Psoas muscle (tissue), 8 donors: ENCODE measurements at places on chromosomes 2 and 18. TPM values are rescaled to one million over a fixed set of nuclear protein-coding genes. Genes with fewer than 3 reads are reported as not detected.

DNA sequence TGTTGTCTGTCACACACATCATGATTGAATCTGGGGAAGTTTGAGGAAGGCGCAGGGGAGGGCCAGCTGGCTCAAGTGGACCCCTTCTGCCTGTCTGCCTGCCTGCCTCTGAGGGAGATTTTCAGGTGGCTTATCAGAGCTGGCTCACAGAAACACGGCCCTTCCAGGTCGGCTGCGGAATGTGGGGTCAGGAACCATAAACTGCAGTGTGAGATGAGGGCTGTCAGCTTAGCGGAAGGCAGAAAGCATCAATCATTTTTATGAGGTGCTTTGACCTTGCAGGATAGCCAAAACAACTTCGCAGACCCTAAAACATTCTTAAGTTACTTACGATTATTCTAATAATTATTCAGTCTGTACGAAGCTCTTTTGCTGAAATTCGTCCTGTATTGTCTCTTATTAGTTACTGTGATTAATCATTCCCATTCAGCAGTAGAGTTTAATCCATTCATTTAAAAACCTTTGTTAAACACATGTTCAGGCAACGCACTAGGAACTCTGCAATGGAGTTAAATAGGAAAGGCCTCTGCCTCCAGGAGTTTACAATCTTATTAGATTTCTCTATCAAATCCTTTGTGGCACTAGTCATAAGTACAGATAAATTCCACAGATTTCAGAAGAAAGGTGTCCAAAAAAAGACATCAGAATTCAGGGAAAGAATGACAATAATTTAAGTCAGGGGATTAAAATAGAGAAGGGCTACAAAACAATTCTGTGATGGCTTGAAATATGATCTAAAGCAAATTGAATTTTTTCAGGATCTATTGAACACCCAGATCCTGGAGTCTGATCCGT is 371.6 kb downstream of the HRH4 start:
- H3K4me1 ChIP-seq, result no peaks in the 10 kb centered on the region
- peaks cover 10% of the 10 kb centered on the region for H3K27me3 ChIP-seq
- DNase-seq, result no peak
- no peak overlapping the region for H3K4me3 ChIP-seq

GRCh38 chr2:43171789-43172188 is 54.6 kb downstream of the ZFP36L2 start:
- DNase-seq, result no peak
- peaks cover 7% of the 10 kb centered on the region for H3K4me1 ChIP-seq
- H3K36me3 ChIP-seq, result no peaks in the 10 kb centered on the region
- no peaks in the 10 kb centered on the region for H3K27me3 ChIP-seq

GRCh38 chr2:69581774-69582581 is 61.6 kb downstream of the AAK1 start:
- H3K4me1 ChIP-seq, result peaks cover 72% of the 10 kb centered on the region
- no peaks in the 10 kb centered on the region for H3K27me3 ChIP-seq
- peak overlapping the region; percentile 70 for H3K27ac ChIP-seq
- no peak for DNase-seq
- no peaks in the 10 kb centered on the region for H3K36me3 ChIP-seq

DNA sequence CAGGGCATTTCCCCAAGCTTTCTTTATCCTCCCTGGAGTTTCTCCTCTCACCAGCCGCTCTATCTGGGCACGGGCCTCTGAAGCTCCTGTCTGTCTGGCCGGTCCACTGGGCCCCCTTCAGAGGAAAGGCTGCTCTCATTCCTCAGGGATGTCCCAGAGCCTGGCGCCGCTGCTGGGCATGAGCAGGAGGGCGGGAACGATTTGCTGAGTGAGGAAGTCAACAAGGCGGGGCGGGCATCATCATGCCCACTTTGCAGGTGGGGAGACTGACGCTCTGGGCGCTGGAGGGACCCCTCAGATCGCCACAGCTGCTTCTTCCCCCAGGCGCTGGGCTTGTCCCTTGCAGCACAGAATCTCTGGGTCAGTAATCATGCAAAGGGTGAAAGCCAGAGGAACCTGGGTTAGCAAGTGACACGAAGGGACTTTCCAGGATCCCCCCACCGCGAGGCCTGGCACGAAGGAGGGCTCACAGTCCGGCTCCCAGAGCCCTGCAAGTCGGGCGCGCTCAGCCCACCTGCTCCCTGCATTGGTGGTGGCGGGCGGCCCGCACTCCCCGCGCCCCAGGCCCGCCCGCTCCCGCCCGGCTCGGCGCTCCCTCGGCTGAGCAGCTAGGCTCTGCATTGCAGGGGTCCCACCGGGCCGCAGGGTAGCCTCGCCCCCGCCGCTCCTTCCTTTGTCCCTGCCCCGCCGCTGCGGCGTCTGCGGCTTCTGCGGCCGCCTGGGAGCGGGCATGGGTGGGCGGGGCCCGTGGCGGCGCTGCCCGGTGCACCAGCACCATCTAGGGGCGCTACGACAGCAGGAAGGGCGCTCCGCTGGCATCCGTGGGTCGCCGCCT is 157.8 kb downstream of the CYRIA start:
- peak overlapping the region; percentile 65 for H3K4me3 ChIP-seq
- no peaks in the 10 kb centered on the region for H3K27me3 ChIP-seq
- DNase-seq, result peak; percentile 41
- H3K27ac ChIP-seq, result no peak overlapping the region
- H3K36me3 ChIP-seq, result no peaks in the 10 kb centered on the region

GRCh38 chr18:56637711-56638231 is 621 bp downstream of the TXNL1 start:
- peak overlapping the region; percentile 99 for H3K27ac ChIP-seq
- peak overlapping the region; percentile 98 for H3K4me3 ChIP-seq
- no peaks in the 10 kb centered on the region for H3K36me3 ChIP-seq
- no peak for DNase-seq
- peaks cover 32% of the 10 kb centered on the region for H3K4me1 ChIP-seq

DNA sequence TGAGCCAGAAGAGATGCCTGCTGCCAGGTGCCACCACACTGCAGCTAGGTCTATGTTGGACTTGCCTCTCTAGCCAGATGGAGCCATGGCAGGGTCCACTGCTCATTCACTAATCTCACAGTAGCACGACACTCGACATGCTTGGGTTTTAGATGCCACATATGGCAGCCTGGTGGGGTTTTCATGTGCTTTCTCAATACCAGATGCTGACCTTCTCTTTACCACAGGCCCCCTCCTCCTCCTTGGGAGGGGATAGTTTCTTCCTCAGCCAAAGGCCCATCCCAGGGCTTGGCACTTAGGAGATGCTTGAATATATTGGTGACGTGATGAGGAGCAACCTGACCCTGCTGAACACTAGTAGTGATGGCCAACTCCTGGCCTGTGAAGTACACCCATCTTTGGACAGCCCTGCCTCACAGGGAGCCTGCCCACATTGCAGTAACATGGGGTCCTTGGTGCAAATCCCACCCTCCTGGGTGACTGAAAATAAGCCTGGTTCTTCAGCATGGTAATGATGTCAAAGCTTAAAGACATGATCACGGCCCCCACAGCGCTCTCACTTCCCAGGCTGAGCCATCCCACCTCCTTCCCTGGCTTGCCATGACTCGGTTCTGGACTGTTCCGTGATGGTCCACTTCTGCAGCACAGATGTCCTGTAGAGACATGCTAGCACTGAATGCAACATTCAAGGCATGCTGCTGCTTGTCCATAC is 227.5 kb downstream of the SH3RF3 start:
- DNase-seq, result no peak
- H3K4me1 ChIP-seq, result peaks cover 21% of the 10 kb centered on the region
- no peaks in the 10 kb centered on the region for H3K27me3 ChIP-seq
- no peak overlapping the region for H3K4me3 ChIP-seq

DNA sequence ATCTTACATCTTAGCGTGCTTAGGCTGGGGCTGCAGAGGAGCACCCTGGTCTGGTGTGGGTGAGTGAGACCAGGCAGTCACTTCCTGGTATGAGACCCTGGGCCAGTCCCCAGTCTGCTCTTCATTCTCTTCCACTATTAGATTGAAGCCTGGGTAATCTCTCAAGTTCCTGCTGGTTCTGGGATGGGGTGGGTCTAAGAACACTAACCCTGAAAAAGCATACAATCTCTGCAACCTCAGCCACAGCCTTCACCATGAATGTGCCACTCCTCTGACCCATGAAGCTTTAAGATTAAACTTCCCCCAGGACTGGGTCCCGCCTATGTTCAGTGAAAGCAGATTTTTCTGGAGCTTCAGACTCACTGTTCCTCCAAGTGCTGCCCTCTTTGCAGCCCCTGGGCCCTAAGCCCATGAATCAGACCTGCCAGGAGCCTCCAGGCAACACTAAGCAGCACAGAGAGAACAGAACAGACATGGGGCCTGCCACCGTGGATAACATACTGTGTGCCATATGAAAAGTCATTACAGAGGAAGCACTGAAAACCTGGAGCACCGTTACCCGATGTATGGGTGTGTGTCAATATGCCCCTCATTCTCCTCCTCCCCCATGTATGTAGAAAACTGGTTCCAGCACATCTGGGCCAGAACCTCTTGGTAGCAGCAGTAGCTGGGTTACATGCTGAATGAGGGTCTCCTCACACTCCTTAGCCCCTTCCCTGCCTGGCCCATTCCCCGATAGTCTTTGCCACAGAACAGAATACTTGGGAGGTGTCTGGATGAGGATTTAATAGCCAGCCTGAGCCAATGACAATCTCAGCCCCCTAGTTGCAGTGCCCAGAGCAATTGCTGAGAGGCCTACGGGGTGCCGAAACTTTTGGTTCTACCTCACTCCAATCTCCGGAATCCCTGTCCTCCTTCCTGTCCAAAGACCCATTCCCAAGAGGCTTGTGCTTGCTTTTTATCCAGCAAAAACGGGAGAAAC is 2.7 kb upstream of the SIX2 start:
- H3K27me3 ChIP-seq, result no peaks in the 10 kb centered on the region
- no peaks in the 10 kb centered on the region for H3K36me3 ChIP-seq
- DNase-seq, result no peak
- H3K4me1 ChIP-seq, result peaks cover 32% of the 10 kb centered on the region

Gene ADD2
- total RNA-seq, result 2.6 TPM

Gene AQP12A
- not detected for total RNA-seq

Gene PROKR1
- total RNA-seq, result not detected
